ENCODE measurements at places on chromosomes 13 and 19. TPM values are rescaled to one million over a fixed set of nuclear protein-coding genes. Genes with fewer than 3 reads are reported as not detected.

- DNase-seq = no peak
Observed at GRCh38 chr13:97497400-97497799, 63.4 kb downstream of the RAP2A start.

Gene SLC6A16
- total RNA-seq = 3.0 TPM

DNA sequence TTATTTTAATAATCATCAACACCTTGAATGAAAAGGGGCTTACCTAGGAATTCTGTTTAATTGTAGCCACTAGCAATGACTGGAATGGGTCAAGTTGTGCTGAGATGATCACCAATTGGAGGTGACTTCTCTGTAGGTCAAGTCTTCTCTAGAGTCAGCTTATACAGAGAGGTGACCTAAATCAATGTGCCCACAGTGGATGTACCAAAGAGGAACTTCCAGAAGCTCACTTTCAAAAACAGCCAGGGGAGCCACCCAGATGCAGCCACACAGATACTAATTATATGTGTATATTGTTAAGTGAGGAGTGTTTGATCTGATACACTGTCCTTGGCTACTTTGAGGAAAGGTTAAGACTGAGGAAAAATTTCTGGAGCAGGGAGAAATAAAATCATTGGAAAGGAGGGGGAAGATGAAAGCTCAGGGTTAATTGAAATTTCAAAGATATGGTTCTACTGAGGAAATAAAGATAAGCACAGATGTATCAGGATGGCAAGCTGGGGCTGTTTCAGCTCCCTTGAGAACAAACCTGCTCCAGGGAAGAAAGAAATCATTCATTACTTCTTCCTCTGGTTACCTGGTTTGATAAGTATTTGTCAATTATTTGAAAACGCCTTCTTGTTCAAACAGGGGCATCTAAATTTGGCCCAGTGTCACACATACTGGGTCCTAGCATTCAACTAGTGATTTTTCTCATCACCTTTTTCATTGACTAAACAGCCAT lies 5.1 kb downstream of the GPR183 start:
- no peak for DNase-seq

Gene EDNRB
- total RNA-seq = not detected
